Hepatocyte (in vitro differentiated cells): ENCODE measurements at places on chromosomes 13 and 19. TPM values are rescaled to one million over a fixed set of nuclear protein-coding genes. Genes with fewer than 3 reads are reported as not detected.

GRCh38 chr13:99860745-99861144 is 110.8 kb downstream of the ZIC5 start:
- no peaks in the 10 kb centered on the region for H3K36me3 ChIP-seq
- no peak overlapping the region for H3K27ac ChIP-seq
- H3K4me3 ChIP-seq, result no peak overlapping the region
- no peaks in the 10 kb centered on the region for H3K4me1 ChIP-seq

- H3K36me3 ChIP-seq, result no peaks in the 10 kb centered on the region
- H3K27ac ChIP-seq, result peak overlapping the region; percentile 12
- no peak overlapping the region for H3K4me3 ChIP-seq
- H3K27me3 ChIP-seq, result no peaks in the 10 kb centered on the region
- DNase-seq, result peak; percentile 34
- no peaks in the 10 kb centered on the region for H3K4me1 ChIP-seq
Measured at GRCh38 chr13:44075113-44075512, 195.4 kb downstream of the LACC1 start.

DNA sequence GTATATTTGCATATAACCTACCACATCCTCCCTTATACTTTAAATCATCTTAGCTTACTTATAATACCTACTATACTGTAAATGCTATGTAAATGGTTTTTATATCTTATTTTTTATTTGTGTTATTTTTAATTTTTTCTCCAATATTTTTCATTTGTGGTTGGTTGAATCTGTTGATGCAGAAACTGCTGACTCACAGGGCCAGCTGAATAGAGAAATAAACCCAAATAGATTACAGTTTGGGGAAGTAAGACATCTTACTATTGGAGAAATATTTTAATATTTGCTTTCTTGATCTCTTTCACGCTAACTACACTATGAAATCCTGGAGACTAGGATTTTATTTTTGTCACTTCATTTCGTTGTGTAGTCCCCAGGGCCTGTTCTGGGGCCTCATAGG is 7.1 kb downstream of the SMAD9 start:
- no peaks in the 10 kb centered on the region for H3K36me3 ChIP-seq
- H3K27me3 ChIP-seq, result no peaks in the 10 kb centered on the region
- no peak for DNase-seq

GRCh38 chr19:1250437-1251260 is 2.3 kb downstream of the MIDN start:
- no peaks in the 10 kb centered on the region for H3K27me3 ChIP-seq
- no peaks in the 10 kb centered on the region for H3K36me3 ChIP-seq
- H3K4me1 ChIP-seq, result peaks cover 42% of the 10 kb centered on the region
- peak overlapping the region; percentile 98 for H3K27ac ChIP-seq
- peak overlapping the region; percentile 98 for H3K4me3 ChIP-seq

GRCh38 chr19:58170860-58171259 is 12.0 kb upstream of the ZNF274 start:
- no peaks in the 10 kb centered on the region for H3K4me1 ChIP-seq
- H3K27me3 ChIP-seq, result no peaks in the 10 kb centered on the region
- no peak overlapping the region for H3K4me3 ChIP-seq
- DNase-seq, result no peak

- peaks cover 22% of the 10 kb centered on the region for H3K4me1 ChIP-seq
- H3K4me3 ChIP-seq, result no peak overlapping the region
- DNase-seq, result no peak
Measured at GRCh38 chr19:47156861-47157430, 26.3 kb downstream of the SAE1 start.

TSHZ3 gene
- total RNA-seq, result 4.9 and 5.7 TPM in 2 replicates

GRCh38 chr13:49225223-49226042 is 5.3 kb downstream of the MLNR start:
- no peaks in the 10 kb centered on the region for H3K4me1 ChIP-seq
- H3K36me3 ChIP-seq, result no peaks in the 10 kb centered on the region
- no peak overlapping the region for H3K4me3 ChIP-seq
- H3K27me3 ChIP-seq, result peaks cover 48% of the 10 kb centered on the region
- no peak overlapping the region for H3K27ac ChIP-seq
